ENCODE measurements at places on chromosomes 11 and 22.
A peak's percentile ranks its signal among the peaks of the same experiment; 100 is the strongest.

- DNase-seq: peak; percentile 21
Measured at GRCh38 chr11:122812638-122813037, 25.7 kb upstream of the CRTAM start.

DNA sequence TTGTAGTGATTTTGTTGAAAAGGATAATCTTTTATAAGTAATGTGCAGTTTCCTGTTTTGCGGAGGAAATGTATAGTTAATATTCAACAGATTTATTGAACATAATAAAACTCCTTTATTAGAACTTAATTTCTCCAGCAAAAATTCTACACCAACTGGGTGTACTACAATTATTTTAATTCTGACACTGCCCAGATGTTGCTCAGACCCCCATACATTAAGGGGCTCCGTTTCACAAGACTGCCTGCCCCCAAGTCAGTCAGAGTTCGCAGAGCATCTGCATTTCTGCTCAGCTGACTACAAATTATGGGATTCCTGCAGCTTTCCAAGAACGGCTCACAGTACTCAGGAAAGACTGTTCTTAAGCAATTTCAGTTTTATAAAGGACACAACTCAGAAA, 6.2 kb downstream of the CEP57 start:
- DNase-seq: no peak

- peak; percentile 54 for DNase-seq
Measured at GRCh38 chr11:48066881-48067800, 86.8 kb downstream of the PTPRJ start.

DNA sequence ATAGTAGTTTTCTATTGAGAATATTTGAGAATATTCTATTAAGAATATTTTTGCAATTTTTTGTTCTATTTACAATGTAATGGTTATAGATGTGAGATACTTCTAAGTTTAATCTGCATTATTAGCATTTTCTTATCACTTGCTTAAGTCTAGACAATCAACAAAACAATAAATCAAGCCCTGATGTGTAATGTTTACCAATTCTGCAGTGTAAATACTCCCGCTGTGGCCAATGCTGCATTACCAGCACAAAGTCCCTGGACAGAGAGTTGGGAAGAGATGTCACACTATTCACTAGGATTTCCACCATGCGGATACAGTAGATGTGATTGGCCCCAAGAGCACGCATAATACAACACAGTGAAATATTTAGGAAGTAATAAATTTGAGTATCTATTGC, 47.6 kb upstream of the GCAT start:
- DNase-seq: no peak

DNA sequence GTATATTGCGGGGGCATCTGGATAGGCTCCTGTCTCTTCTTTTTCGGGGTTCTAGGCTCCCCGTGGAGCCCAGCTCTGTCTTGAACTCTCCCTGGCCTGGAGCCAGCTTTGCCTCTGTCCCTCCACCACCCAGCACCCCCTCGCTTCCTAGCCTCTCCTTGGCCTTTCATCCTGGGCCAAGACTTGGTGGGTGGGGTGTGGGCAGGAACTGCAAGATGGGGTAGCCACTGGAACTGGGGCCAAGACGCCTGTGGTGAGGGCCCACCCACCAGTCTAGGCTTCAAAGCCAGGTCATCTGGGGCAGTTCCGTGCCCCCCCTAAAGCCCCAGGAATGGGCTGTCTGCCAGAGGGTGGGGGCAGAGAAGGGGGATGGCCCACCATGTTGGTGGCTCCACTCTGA, 1.7 kb upstream of the CRYBB1 start:
- DNase-seq: no peak

DNA sequence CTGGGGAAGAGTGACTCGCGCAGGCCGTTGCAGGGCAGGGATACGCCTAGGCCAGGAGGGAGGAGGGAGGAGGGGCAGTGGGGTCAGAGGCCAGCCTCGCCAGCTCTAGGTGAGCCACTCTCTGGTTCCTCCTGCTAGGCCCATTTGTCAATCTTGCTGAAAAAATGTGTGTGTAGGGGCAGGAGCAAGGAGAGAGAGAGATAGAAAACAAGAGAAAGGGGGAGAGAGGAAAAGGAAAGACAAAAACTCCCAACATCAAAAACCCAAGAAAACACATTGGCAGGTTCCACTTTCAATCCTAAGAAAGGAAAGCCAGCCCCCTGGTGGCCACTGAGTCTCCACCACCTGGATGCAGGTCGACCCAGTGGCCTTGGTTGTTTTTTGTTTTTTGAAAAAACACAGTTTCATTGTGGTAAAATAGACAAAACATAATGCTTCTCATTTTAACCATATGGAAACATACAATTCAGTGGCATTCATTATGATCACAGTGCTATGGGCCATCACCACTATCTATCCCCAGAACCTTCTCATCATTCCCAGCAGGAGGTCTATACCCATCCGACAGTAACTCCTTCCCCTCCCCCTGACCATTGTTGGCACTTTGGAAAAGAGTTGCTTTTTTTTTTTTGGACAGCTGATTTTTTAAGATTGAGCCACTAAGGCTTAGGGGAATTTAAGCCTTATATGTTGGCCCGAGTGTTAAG, 10.9 kb downstream of the OMP start:
- DNase-seq: peak; percentile 66

- no peak for DNase-seq
Measured at GRCh38 chr11:94134651-94135512, 6.2 kb downstream of the PANX1 start.

DNA sequence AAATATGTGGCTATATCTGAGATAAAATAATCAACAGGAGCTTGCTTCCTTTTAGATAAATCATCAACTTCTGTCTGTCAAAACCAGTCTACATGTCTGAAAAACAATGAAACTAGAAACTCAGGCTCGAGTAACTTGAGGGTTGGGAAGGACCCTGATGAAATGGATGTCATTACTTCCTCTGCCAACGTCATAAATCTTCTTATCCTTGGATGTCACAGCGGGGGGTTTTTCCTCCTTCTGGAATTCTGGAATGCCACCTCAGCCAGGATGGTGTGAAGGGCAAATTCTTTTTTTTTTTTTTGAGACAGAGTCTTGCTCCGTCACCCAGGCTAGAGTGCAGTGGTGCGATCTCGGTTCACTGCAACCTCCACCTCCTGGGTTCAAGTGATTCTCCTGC, 13.4 kb downstream of the LGR4 start:
- peak; percentile 22 for DNase-seq

DNA sequence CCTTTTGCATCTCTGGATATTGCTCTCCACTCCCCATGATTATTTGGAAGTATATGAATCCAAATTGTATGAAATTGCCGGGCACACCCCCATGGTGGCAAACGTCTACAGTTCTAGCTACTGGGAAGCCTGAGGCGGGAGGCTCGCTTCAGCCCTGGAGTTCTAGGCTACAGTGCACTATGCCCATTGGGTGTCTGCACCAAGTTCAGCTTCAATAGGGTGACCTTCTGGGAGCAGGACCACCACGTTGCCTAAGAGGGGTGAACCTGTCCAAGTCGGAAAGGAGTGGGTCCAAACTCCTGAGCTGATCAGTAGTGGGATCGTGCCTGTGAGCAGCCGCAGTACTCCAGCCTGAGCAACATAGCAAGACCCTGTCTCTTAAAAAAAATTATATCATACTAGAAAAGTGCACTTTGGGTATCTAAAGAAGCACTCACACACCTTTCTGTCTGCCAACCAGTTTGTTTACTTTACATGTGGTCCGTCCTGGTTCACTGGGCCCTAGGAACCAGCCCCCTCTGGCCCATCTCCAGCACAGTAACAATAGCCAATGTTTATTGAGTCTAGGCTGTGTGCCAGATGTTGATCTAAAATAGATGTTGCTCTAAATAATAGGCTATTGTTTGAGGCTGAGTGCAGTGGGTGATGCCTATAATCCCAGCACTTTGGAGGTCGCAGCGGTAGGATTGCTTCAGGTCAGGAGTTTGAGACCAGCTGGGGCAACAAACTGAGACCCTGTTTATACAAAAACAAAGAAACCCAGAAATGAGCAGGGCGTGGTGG, 16.4 kb upstream of the KAT5 start:
- no peak for DNase-seq

DNA sequence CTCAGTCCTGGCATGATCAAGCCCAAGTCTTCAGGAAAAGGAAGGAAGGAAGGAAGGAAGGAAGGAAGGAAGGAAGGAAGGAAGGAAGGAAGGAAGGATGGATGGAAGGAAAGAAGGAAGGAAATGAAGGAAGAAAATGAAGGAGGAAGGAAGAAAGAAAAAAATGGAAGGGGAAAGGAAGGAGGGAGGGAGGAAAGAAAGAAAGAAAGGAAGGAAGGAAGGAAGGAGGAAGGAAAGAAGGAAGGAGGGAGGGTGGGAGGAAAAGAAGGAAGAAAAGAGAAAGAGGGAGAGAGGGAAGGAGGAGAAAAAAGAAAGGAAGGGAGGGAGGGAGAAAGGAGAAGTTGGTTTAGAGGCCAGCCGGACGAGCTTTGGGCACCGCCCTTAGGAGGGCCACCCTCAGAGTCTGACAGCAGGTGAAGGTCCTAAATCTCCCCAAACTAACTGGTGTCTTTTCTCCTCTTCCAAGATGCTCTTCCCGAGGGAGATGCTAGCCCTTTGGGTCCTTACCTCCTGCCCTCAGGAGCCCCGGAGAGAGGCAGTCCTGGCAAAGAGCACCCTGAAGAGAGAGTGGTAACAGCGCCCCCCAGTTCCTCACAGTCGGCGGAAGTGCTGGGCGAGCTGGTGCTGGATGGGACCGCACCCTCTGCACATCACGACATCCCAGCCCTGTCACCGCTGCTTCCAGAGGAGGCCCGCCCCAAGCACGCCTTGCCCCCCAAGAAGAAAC, 122.8 kb downstream of the SEZ6L start:
- no peak for DNase-seq

DNA sequence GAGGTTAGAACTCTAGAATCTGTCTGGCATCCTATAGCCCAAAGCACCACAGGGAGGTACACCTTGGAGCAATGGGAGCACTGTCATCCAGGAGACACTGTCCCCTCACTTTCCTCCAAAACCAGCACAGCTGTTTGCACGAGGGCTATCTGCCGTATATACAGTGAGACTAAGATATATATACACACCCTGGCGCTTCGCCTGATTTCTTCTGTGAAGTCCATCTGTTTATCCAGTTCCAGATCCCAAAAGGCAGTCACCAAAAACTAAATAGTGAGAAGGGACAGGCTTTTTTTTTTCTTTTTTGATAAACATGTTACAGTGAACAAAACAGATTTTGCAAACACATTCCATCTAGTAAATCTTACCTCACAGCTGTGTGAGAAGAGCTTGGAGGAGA, 68.5 kb downstream of the ARFGAP2 start:
- no peak for DNase-seq

GRCh38 chr11:32331098-32331497, 104.2 kb downstream of the WT1 start:
- no peak for DNase-seq

DNA sequence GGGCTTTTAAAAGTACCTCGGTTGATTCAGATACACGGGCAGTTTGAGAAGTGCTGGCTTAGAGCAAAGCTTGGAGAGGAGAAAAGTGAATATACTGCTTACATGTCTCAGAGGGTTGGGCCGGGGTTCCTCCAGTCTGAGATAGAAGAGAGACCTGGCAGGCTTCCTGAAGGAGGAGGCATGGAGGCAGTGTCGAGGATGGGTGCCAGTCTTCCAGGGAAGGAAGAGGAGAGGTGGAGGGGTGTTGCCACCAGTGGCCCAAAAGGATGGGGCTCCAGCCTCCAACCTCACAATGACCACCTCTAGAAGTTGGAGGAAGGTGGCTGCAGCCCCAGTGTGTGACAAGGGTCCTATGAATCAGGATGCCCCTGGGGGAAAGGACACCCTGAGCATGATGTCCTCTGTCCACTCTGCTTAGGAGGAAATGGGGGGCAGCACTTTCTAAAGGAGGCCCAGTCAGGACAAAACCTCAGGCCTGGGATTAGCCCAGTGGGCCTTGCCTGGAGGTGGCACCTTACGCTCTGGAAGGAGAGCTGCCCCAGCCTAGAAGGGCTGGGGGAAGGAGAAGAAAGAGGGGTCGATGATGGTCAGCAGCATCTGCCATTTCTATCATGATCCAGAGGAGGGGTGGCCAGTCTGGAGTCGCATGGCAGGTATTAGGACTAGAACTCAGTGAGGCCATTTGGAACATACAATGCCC, 65.2 kb downstream of the CD82 start:
- DNase-seq: no peak

- no peak for DNase-seq
Measured at GRCh38 chr11:121958323-121958970, 157.6 kb downstream of the BLID start.

- DNase-seq: no peak
Measured at GRCh38 chr11:94526645-94527438, 14.6 kb downstream of the C11orf97 start.

GRCh38 chr11:2194877-2195755, 23.5 kb upstream of the TH start:
- DNase-seq: peak; percentile 5

DNA sequence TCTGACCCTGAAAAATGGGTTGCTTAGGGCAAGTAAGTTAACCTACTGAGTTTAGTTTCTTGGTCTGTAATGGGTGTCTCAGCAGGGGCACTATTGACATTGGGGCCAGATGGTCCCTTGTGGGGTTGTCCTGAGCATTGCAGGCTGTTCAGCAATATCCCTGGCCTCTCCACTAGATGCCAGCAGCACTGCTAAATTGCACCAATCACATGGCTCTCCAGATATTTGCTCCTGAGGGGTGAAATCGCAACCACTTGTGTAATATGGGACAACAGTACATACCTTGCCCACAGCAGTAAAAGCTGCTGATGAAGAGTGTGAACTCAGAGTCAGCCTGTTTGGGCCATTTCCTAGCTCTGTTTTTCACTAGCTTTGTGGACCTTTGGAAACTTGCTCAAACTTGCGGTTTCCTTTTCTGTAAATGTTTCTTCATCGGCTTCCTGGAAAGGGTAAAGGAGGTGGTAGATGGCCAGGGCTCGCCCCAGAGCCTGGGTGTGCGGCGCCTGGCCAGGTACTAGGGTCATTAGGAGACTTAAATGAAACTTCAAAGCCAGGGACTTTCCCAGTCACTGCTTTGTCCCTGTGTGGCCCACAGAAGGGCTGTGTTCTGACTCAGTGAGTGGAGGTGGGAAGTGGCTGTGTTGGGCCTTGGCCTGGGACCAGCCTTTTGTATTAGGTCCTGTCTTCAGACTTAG, 13.0 kb downstream of the NCF4 start:
- peak; percentile 19 for DNase-seq

GRCh38 chr22:40932396-40932795, 18.8 kb upstream of the RBX1 start:
- no peak for DNase-seq

DNA sequence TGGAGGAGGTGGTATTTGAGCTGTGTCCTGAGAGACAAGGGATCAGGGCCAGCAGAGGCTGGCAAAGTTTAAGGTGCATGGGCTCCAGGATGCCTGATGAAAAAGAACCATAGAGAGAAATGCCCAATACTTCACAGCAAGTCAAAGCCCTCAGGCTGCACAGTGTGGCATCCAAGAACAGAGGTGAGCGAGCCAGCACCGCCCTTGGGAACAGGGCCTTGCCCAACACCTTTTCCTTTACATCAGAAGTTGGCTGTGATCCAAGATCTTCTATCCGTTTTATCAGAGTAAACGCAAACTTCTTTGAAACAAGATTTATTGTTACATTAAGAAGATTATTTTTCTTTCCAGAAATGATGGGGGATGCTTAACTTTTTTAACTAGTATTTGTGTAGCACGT, 1.4 kb downstream of the B3GNT6 start:
- DNase-seq: no peak

- no peak for DNase-seq
Measured at GRCh38 chr22:38881997-38882879, 10.2 kb upstream of the CBX6 start.

All from HAP-1 (cell line).